Activated CD4-positive, alpha-beta T cell treated with anti-CD3 and anti-CD28 coated beads, Interleukin-2, amount 10 ng/mL, durations not matched to agents 7 days and 5 days (primary cell): ENCODE measurements at places on chromosomes 2 and 18. TPM values are rescaled to one million over a fixed set of nuclear protein-coding genes. Genes with fewer than 3 reads are reported as not detected.

DNA sequence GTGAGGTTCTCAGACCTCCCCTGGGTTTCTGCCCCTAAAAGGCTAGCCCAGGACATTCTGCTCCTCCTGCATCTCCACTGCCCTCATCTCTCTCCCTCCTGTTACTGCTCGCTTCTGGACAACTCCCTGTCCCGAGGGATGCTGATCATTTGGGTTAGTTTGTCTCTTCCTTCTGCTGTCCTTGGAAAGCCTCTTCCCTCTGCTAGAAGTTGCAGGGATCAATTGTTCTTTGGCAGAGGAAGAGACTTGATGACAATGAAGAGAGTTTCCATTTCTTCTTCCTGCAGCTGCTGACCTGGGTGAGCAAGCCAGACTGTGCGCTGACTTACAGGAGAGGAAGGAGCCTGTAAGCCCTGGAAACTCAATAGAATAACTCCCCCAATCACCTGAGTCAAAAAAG, 68.9 kb downstream of the RDH14 start:
- no peak for DNase-seq

GRCh38 chr18:75409806-75410205, 17.7 kb downstream of the SMIM21 start:
- DNase-seq: no peak

DNA sequence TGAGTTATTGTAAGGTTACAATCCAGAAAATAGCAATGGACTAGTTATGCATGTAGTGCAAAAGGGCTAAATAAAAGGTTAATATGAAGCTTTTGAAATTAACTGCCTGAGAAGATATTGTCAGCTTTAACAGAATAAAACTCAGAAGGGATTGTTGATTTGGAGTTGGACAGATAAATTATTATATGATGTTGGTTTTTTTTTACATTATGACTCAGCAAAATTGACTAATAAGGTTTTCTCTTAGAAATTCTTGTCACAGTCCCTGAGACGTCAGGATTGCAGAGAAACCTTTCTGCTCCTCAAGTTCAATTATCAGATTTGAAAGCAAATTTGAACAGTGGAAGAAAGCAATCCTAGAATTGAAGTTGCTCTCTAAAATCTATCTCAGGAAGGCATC, 946.9 kb downstream of the CBLN2 start:
- DNase-seq: no peak

- no peak for DNase-seq
These were observed 40.7 kb downstream of the GDF7 start for GRCh38 chr2:20707601-20708000.

The GPR45 gene
- not detected for total RNA-seq
